CD4-positive, alpha-beta T cell treated with Interleukin-17A for 1 hour (primary cell): ENCODE measurements at places on chromosomes 3 and 15.
A peak's percentile ranks its signal among the peaks of the same experiment; 100 is the strongest.

DNA sequence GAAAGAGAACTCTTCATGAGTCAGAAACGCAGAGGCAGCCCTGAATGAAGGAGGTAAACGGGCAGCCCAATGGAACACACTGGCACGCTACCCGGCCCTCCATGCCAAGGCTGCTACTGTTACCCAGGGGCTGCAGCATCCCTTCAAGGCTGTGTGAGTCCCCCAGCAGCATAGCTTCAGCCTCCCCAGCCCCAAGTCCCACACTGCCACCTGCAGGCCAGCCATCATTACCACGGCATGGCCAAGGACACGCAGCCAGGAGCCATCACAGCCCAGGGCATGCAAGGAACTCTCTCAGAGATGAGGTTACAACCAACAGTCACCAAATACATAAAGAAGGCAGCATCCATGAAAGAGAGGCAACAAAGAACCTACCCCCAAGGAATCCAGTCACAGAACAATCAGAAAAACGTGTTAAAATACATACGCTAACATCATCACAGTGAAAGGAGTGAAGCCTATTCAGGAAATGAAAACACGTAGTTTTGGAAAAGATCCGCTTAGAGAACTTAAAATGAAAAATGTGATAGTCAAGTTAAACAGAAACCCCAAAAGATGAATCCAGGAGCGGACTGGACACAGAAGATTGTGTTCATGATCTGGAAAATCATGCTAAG, 22.4 kb downstream of the PLA2G4F start:
- DNase-seq, result peak; percentile 36

DNA sequence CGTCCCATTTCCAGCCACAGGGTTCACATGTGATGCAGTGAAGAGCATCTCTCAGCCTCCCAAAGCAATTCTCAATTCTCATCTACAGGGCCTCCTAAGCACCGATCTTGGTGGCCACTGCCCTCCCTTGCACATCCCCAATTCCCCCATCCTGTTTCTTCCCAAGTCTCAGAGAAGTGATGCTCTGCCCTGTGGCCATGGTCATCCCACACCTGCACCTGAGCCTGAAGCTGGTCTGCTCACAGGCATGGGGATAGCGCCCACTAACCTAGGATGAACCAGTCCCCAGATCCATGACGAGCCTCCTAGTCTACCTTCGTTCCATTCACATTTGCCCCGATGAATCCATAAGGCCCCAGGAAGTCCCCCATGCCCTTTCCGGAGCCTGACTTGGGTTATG, 201.5 kb downstream of the UACA start:
- no peak for DNase-seq

DNA sequence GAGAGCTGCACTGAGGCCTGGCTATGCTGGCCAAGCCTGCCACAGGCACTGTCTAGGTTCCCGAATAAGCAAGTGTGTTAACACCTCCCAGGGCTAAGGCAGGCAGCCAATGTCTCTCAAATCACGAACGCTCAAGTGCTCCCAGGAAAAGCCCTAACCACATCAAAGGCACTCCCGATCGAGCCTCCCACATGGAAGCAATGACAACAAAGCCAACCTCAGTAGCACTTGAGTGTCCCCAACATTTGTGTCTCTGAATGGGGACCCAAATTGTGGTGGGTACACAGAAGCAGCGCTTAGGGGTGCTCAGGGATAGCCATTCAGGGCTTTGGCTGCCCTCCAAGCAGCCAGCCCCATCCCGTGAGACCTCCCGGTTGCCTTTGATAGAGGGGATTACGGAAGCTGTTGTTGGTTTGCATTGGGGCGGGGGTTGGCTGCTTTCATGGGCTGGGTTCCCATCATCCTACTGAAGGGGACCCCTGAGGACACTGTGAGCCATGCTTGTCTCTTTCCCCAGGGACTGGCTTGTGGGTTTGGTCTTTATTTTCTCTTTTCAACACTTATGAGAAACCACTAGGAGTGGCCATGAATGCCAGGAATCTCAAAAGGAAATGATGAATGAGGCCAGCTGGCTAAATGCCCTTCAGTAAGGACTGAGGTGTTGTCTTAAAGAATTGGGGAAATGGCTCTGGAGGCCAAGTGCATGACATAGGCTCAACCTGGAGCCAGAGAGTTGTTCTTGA, 234.1 kb upstream of the FEZF2 start:
- DNase-seq, result no peak

DNA sequence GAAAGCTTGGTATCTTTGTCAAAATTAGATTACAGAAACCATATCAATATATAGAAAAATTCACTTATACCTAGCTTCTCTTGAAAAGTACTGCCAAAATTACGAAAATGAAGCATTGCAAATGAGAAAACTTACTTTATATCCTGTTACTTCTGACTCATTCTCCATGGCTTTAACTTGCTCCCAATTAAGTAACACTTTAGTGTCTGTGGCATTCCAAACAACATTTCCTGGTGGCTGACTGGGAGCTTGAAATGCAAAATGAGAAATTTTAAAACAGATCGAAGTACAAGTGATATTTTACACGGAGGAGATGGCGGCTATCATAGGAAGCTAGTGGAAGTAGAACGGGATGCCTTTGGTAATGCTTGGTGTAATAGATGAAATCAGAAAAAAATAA, 347.3 kb downstream of the CNTN3 start:
- DNase-seq, result no peak

DNA sequence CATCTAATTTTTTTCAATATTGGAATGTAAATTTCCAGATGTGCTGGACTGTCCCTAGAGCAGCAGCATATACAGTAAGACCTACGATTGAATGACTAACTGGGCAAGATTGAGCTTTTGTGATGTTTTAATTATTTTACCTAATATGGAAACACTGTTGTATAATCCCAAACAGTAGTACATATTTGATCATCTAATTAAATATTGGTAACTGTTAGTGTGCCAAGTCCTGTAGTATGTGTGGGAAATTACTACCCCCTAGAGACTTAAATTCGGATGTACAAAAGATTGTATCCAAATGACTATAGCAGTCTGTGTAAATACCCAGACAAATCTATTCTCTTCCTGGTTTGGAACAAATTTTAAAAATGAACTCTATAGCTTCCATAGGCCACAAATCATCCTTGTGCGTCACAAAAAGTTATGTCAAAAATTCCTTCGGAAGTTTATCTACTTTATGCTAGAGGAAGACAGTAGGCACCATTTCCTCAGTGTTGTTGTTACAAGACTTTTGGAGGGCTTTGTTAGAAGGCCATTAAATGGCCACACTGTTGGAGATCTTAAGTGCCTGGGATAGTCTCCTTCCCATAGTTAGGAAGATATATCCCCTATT, 41.6 kb downstream of the NKIRAS1 start:
- no peak for DNase-seq

GRCh38 chr3:186097663-186098451, 11.0 kb downstream of the ETV5 start:
- no peak for DNase-seq

DNA sequence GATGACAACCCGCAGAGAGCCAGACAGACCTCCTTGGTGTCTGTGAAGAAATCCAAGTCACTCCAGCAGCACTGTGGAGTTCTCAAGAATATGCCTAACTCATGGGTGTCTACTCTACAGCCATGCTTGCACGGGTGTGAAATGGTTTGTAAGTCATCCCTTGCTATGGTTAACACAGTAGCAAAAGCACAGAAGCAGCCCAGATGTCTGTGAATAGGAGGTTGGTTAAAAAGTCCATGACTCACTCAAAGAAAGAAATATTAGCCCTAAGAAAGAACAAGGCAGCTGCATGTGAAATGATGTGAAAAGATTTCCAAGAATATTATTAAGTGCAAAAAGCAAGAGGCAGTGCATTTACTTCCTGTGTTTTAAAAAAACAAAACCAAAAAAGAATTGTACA, 12.1 kb upstream of the LIMD1 start:
- DNase-seq, result no peak

DNA sequence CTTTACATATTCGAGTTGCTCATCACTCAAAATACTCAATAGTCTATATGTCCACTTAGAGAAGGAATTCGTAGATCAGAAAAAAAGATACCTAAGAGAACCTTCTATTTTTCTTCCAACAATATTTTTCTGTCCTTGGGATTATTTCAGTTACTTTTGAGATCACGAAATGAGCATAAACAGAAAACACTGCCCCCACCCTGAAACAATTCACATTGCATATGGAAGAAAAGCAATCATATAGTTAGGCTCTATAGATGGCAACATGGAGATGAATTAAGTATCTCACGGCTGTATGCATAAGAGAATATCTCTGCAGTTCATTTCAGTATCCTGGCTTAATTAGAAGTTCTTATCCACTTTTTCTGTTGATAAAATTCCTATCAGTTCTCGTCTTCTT, 391.1 kb downstream of the FGF12 start:
- DNase-seq, result no peak

DNA sequence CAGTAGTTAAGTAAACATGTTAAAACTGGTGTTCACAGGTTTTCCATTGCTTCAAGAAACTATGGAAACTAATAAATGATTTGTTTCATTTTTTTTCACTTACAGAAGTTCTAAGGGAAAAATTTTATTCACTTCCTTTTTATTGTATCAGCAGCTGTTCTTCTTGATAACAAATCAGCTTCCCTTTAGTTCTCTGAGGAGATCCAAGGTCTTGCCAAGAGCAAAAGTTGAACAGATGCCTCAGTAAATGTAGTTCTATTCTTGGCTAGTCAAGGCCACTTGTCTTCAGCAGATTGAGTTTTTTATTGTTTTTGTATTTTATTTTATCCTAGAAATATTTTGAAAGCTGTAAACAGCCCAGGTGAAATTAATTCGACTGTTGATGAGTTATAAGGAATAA, 41.8 kb downstream of the KCNH8 start:
- DNase-seq, result no peak

- DNase-seq, result no peak
Measured at GRCh38 chr3:182596676-182597410, 196.5 kb upstream of the ATP11B start.

DNA sequence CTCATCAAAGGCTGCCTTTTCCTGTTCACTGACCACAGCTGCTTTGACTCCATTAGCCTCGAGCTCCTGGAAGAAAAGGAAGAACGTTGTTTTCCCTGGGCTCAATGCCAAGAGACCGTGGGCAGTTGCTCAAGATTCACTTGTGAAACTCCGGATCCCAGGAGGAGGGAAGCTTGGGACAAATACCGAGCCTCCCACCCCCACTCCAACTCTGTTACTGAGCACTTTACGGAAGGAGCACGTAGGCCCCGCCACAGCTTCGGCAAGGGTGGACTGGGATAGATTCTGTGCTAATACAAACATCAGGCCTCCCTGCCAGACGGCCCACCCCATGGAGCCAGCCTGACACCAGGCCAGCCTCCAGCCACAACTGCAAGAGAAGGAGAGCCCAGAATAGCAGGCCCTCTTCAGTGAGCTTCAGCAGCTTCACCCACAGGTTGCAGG, 10.8 kb upstream of the FANCD2 start:
- no peak for DNase-seq

DNA sequence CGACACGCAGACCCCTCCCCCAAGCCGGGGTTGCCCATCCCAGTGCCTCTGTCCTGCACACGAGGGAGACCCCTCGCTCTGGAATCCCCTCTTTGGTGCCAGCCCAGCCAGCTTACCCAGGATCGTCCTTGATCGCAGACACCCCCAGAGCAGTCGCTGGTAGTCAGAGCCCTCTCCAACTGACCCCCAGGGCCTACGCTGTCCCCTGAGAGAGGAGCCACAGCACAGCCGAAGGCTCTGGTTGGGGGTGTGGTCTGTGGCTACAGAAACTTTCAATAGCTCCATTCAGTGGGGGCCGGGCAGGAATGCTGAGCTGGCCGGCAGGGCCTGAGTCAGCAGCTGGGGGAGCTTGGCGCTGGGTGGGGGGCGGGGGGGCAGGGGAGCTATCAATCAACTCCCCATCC, at the start of gene LCTL:
TSS of gene LCTL (minus strand) at position 258 of the 404 bp plus-strand sequence. CDS start 633 bp downstream, outside the sequence.
- no peak for DNase-seq

DNA sequence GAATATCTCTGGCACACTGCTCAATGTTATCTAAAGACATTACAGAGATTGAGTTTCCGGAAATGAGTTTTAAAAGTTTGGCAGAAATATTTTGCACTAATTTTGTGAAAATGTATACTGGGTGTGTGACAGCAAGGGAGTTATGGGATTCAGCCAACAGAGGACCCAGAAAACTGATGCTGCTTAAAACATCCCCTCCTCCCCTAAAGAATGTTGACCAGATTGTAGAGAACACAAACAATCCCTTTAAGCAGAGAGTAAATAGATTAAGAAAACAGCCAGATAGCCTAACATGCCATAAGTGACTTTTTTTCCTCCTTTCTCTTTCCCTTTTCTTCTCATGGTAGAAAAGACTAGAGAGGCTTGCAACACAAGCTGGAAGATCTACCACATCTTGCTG, 928.0 kb upstream of the ALCAM start:
- DNase-seq, result no peak

GRCh38 chr3:161598639-161599038, 102.0 kb downstream of the OTOL1 start:
- DNase-seq, result no peak

DNA sequence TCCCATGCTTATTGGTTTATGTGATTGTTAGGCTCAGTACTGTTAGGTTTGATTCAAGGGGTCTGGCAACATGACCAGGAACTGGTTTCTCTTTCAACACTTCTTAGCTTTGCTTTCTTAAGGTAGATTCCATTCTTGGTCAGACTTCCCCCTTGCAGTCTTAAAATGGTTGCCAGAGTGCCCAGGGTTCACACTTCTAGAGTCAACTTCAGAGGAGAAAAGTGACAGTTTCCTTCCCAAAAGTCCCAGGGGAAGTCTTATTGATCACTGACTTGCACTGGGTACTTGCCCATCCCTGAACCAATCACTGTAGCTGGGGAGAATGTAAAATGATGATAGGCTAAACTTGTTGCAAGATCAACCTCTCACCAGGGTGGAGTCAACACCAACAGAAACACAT, 14.1 kb downstream of the MGLL start:
- DNase-seq, result no peak
